ENCODE measurements at places on chromosomes 5 and 9. TPM values are rescaled to one million over a fixed set of nuclear protein-coding genes. Genes with fewer than 3 reads are reported as not detected.
A peak's percentile ranks its signal among the peaks of the same experiment; 100 is the strongest.

Gene XRCC4
- total RNA-seq, result 2.1 TPM

DNA sequence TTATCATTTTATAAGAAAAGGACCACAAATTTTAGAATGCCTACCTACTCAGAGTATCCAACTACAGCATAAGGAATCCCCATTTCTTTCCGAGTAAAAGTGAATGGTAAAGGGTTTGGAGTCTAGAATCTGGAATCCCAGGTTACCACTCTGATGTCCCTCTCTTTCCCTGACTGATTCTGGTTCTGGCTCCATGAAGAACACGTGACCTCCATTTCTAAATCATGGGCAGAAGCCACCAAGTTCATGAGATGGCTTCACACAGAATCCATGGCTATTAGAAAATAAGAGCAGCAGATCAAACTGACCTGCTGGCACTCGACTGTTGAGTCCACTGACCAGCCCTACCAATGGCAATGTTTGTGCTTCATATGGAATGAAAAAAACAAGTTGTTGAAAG is 40.7 kb downstream of the PFDN1 start:
- no peak for DNase-seq

DNA sequence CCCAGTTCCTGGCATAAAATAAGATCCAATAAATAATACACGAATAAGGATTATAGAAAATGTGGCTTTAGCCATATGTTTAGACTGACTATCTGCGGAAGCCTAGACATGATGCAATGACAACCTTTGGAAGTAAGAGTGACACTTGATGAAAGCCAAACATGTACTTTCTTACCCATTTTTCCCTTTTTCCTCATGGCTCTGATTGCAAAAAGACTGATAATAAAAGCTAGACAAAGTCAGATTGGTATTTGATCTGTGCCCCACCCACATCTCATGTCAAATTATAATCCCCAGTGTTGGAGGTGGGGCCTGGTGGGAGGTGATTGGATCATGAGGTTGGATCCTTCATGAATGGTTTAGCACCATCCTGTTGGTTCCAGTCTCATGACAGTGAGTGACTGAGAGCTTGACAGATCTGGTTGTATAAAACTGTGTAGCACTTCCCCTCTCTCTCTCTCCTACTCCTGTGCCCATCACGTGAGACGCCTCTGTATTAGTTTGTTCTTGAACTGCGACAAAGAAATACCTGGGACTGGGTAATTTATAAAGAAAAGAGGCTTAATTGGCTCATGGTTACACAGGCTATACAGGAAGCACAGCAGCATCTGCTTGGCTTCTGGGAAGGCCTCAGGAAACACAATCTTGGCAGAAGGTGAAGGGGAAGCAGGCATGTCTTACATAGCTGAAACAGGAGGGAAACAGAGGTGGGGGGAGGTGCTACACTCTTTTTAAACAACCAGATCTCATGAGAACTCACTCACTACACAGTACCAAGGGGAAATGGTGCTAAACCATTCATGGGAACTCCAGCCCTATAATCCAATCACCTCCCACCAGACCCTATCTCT is 243.4 kb upstream of the PIK3R1 start:
- no peak for DNase-seq

GRCh38 chr5:98175474-98175873 is 598.0 kb upstream of the RGMB start:
- no peak for DNase-seq

- DNase-seq, result no peak
Observed at GRCh38 chr9:126652140-126652582, 38.4 kb downstream of the LMX1B start.

GRCh38 chr5:127014573-127014972 is 15.8 kb downstream of the MARCHF3 start:
- DNase-seq, result no peak

DNA sequence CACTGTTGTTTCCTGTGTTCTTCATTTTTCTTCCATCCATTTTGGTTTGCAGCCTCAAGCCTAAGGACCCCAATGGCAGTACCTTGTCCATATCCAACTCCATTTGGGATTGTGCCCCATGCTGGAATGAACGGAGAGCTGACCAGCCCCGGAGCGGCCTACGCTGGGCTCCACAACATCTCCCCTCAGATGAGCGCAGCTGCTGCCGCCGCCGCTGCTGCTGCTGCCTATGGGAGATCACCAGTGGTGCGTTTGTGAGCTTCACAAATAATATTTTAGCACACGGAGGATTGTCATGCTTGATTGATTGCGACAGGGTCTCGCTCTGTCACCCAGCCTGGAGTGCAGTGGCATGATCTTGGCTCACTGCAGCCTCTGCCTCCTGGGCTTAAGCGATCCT is 136.8 kb downstream of the TLE4 start:
- no peak for DNase-seq

DNA sequence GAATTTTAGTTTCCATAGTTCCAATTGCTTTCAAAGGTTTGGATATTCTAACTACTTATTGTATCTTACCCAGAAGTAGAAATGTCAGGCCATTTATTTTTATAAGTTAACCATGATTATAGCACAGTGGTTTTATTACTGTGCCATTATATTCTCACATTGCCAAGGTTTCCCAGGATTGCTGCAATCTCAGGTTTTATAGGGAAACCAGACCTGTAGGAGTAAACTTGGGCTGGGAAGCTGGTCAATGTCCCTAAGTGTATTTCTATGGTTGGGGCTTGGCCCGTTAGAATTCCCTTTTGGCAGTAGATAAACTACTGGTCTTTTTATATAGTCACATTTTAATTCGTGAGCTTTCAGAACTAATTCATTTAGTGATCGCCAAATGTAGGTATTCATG is 396.6 kb upstream of the KCNN2 start:
- DNase-seq, result no peak

Gene FBP2
- total RNA-seq, result 0.74 TPM

- DNase-seq, result no peak
Observed at GRCh38 chr9:134544388-134545214, 97.0 kb upstream of the COL5A1 start.

DNA sequence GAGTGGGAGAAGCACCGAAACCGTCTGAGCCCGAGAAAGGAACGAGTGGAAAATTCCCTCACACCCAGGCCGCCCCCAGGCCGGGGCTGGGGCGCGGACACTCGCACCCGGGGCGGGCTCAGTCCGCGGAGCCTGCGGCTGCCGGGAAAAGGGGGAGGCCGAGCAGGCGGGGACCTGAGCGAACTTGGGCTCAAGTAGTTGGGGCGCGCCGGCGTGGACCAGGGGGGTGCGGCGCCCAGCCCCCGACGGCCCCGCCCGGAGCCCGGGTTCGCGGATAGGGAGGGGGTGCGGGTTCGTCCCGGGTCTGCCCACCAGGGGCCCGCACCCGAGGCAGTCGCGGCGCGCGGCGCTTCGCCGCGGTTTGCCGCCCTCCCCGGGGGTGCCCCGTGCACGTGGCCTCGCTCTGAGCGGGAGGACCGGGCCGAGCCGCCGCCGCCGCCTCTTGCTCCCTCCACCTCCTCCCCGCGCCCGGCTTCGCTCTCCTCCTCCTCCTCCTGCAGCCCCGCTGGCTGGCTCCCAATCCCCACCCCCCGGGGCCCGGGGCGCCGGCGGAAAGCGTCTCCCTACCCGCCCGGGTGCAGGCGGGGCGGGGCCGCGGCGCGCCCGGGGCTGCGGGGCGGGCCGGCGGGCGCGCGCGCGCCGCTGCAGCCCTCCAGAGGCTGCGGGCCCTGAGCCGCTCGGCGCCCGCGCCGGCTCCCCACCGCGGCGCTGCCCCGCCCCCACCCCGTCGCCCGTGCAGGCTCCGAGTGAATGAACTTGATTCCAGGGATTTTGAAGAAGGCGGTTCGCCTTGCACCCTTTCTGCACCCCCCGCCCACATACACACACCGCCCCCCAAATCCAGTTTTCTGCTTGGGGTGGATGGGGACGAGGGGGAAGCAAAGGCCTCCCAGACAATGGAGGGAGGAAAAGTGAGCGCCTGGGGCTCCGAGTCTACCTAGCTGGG is 1.3 kb upstream of the NFIB start:
- peak; percentile 95 for DNase-seq

DNA sequence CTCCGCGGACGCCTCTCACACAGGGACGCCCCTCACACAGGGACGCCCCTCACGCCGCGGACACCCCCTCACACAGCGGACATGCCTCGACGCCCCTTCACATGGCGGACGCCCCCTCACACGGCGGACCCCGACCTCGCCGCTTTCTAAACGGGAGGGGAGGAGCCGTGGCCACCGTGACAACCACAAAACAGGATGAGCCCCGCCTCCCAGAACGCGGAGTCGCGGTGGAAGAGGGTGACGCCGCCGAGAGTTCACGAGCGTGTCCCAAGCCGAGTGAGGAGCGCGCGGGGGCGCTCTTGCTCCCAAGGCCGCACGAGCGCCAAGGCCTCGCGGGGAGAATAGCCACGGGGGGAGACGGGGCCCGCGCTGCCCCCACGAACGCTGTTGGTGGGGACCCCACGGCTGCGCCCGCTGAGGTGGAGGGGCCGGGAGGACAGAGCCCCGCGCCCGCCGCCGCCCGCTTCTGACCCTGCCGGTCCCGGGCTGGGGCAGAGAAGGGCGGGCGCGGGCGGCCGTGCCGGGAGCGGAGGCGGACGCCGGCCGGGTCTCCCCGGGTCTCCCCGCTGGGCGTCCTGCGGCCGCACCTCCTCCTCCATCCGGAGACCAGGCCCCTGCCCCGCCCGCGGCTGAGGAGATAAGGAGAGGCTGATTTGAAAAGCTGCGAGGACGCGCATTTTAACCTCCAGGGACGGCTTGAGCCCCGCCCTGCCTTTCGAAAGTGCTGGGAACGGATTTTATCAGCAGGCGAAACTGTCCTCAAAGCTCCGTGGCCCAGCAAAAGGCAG is 3.9 kb upstream of the NKD2 start:
- DNase-seq, result peak; percentile 87

Gene C5orf52
- total RNA-seq, result not detected

Gene FAM163B
- total RNA-seq, result not detected

- no peak for DNase-seq
Observed at GRCh38 chr9:131410044-131410491, 16.2 kb downstream of the PRRC2B start.

Gene IFNK
- not detected for total RNA-seq

DNA sequence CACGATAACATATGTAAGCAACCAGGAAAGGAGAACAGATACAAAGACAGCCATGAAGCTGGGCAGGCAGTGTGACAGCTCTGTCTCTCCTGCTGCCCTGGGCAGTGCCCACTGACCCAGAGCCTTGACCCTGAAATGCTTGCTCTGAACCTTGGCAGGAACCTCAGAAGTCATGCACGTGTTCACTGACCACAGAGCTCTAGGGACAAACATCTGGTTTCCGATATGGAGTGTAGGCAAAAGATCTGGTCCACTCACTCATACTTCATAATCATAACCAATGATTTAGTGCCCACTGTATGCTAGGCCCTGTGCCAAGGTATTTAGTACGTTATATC is 102.6 kb downstream of the FSTL4 start:
- DNase-seq, result no peak

Gene COL23A1
- 0.35 TPM for total RNA-seq

DNA sequence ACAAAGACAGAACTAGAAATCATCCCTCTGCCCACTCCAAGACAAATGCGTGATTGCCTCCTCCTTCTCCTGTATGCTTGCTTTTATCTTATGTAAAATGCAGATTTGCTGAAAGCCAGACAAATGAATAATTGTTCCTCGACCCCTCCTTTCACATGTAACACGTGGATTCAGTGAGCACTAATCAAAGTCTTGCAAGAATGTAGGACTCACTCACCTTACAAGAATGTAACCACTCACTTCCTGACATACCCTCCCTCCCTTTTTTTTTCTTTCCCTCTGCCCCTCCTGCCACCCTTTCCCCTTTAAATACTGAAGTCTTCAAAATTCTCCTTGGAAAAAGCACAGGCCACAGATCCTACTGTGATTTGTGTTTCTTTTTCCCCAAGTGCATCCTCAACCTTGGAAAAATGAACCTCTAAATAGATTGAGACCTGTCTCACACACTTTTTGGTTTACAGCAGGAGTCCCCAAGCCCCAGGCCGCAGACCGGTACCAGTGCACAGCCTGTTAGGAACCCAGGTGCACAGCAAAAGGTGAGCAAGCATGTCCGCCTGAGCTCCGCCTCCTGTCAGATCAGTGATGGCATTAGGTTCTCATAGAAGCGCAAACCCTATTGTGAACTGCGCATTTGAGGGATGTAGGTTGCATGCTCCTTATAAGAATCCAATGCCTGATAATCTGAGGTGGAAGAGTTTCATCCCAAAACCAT is 29.4 kb upstream of the HSD17B3 start:
- no peak for DNase-seq

Gene SNCB
- 0.14 TPM for total RNA-seq

Gene GPRIN1
- total RNA-seq, result 0.32 TPM

DNA sequence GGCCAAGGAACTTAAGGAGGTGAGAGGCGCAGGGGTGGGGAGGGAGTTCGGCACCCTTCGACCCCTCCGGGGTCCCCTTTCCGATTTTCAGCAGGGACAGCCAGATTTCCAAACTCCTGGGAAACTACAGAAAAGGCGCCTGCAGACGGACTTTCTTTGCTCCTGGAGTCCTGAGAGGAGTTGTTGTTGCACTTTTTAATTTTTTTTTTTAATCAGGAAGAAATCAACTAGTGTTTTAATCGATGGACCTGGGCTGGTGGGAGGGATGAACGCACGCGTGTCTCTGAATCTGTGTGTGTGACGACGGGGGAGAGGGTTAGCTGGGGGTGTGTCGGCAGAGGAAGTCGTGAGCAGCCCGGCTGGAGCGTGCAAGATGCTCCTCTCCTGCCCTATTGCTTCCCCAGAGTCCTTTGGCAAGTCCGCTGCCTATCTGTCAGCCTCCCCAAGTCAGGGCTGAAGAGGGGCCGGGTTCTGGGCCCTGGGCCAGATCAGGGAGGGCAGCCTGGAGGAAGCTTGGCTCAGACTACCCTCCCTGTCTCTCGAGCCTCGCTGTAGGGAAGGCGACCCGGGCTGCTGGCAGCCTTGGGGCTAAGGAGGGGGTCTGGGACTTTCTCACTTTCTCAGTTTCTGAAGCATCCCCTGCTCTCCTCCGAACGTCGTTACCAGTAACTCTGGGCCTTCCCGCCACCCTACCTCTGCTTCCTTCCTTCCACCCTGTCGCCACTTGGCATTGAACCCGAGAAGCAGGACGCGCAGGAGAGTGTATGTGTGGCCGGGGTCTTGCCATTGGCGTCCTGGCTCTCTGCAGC is 731 bp downstream of the PRR16 start:
- DNase-seq, result peak; percentile 30

GRCh38 chr9:16763946-16764345 is 106.5 kb downstream of the BNC2 start:
- DNase-seq, result no peak

Gene S100Z
- not detected for total RNA-seq

GRCh38 chr9:76399856-76400255 is 5.6 kb upstream of the RFK start:
- no peak for DNase-seq

GRCh38 chr9:25225938-25226760 is 452.1 kb downstream of the TUSC1 start:
- no peak for DNase-seq

Gene PCDHGB3
- 2.2 TPM for total RNA-seq

DNA sequence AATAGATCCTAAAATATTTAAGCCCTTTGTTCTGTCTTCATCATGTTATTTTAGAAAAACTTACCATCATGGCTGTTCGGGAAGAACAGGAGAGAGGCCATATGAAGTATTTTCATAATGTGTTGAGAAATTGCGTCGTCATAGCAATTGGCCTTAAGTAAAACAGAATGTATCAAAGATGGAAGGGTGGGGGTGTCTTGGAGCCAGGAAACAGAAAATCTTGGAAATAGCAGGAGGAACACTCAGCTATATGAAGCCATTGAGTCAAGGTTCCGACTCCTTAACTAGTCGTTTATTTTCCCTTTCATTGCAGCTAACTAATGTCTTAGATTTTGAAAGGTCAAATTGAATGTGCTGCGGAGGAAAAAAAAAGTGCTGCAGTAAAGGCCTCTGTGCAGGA is 1.3 kb downstream of the SPTAN1 start:
- DNase-seq, result no peak

GRCh38 chr5:154220625-154221024 is 30.1 kb downstream of the GALNT10 start:
- DNase-seq, result no peak

Gene ADCY2
- total RNA-seq, result 0.21 TPM
